ENCODE measurements at places on chromosomes 5 and 9. TPM values are rescaled to one million over a fixed set of nuclear protein-coding genes. Genes with fewer than 3 reads are reported as not detected.

The PPIP5K2 gene
- total RNA-seq = 33.5 TPM

The ECSCR gene
- 312 TPM for total RNA-seq

The GABRB2 gene
- total RNA-seq = not detected

The ATP10B gene
- total RNA-seq = not detected

The MELK gene
- total RNA-seq = 28.3 TPM

The EPB41L4A gene
- 8.8 TPM for total RNA-seq

The CCNI2 gene
- not detected for total RNA-seq

The AGTPBP1 gene
- 22.8 TPM for total RNA-seq

The HEMGN gene
- not detected for total RNA-seq

The LCN1 gene
- not detected for total RNA-seq

The PNPLA7 gene
- under 0.01 TPM for total RNA-seq

The PCDHA2 gene
- 0.15 TPM for total RNA-seq

The ZBED3 gene
- total RNA-seq = 2.6 TPM

The ARSI gene
- under 0.01 TPM for total RNA-seq

The PCA3 gene
- total RNA-seq = under 0.01 TPM

The ARL14EPL gene
- total RNA-seq = under 0.01 TPM

The PRPF4 gene
- total RNA-seq = 27.0 TPM

The SPAAR gene
- total RNA-seq = 14.3 TPM

The CTSV gene
- 1.6 TPM for total RNA-seq

The CCL21 gene
- total RNA-seq = not detected

The GABRA1 gene
- total RNA-seq = not detected

The TPPP gene
- 0.15 TPM for total RNA-seq

The GPR107 gene
- total RNA-seq = 26.6 TPM

The PTGES gene
- total RNA-seq = 0.32 TPM

The LHFPL2 gene
- 49.2 TPM for total RNA-seq

The TAF11L10 gene
- total RNA-seq = not detected

The PPP3R2 gene
- not detected for total RNA-seq

The PDCD1LG2 gene
- 12.0 TPM for total RNA-seq

The ACER2 gene
- 10.9 TPM for total RNA-seq

The PELO gene
- 16.7 TPM for total RNA-seq

The CDC20B gene
- under 0.01 TPM for total RNA-seq

The HOMER1 gene
- total RNA-seq = 7.0 TPM

The PCDHGB1 gene
- total RNA-seq = under 0.01 TPM

The GAS1 gene
- total RNA-seq = 0.76 TPM

The TLR4 gene
- total RNA-seq = 32.8 TPM

The SPATA31C1 gene
- total RNA-seq = not detected

The FBLL1 gene
- total RNA-seq = 0.30 TPM

The ZNF608 gene
- 12.2 TPM for total RNA-seq

The IRX2 gene
- not detected for total RNA-seq

The POLK gene
- total RNA-seq = 22.7 TPM

The C9orf152 gene
- total RNA-seq = not detected

The ORM1 gene
- not detected for total RNA-seq

The SLC4A9 gene
- not detected for total RNA-seq

The C5orf58 gene
- not detected for total RNA-seq

The BRD9 gene
- total RNA-seq = 52.3 TPM

The CCDC180 gene
- total RNA-seq = 0.65 TPM

The AHRR gene
- 12.3 TPM for total RNA-seq

The PRRX2 gene
- total RNA-seq = not detected
